Activated T-cell treated with anti-CD3 and anti-CD28 coated beads, Interleukin-2, amount 50 U/mL, for 1 hour (primary cell): ENCODE measurements at places on chromosomes 4 and X.

- DNase-seq: no peak
These were observed 568 bp upstream of the CASP6 start for GRCh38 chr4:109703664-109704361.

DNA sequence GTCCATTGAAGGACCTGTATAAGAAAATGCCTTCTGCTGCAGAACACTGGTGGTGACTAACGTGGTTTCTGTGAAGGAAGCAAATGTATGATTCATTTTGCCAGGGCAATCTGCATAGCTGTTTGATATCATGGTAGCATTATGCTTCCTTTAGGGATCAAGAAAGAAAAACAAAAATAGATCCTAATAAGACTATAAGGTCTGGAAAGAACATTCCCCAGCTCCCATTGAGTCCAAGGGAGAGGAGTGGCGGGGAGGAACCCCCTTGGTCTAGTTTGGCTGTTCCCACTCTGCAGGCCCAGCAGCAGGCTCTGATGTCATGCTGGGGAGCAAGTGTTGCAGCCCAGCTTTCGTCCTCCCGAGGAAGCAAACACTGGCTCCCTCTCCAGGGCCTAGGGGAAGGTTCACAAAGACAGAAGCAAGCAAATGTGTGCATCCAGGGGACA is 154.5 kb upstream of the GALNT7 start:
- no peak for DNase-seq

GRCh38 chr4:150561143-150561737 is 20.7 kb upstream of the MAB21L2 start:
- DNase-seq: no peak

- no peak for DNase-seq
These were observed 218.0 kb upstream of the AGA start for GRCh38 chr4:177660223-177660622.

GRCh38 chr4:17165286-17165685 is 266.8 kb upstream of the LDB2 start:
- no peak for DNase-seq

DNA sequence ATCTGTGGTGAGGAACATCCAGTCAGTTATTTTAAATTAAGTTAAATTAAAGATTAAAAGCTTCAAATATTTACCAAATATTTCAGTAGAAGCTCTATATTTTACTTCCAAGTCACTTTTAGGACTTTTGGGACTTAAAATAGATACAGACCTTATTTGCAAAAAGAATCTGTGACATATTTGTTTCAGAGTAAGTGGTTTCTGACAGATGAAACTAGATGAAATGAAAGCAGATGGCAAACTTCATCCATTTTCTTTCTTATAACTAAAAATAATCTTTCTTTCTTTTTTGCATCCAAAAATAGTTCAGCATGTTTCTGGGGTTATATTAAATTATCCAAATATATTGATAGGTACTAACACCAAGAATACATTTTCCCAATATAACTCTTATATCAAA is 6.6 kb upstream of the UTP3 start:
- DNase-seq: no peak

- no peak for DNase-seq
These were observed 28.1 kb upstream of the ZCCHC4 start for GRCh38 chr4:25284466-25284865.

DNA sequence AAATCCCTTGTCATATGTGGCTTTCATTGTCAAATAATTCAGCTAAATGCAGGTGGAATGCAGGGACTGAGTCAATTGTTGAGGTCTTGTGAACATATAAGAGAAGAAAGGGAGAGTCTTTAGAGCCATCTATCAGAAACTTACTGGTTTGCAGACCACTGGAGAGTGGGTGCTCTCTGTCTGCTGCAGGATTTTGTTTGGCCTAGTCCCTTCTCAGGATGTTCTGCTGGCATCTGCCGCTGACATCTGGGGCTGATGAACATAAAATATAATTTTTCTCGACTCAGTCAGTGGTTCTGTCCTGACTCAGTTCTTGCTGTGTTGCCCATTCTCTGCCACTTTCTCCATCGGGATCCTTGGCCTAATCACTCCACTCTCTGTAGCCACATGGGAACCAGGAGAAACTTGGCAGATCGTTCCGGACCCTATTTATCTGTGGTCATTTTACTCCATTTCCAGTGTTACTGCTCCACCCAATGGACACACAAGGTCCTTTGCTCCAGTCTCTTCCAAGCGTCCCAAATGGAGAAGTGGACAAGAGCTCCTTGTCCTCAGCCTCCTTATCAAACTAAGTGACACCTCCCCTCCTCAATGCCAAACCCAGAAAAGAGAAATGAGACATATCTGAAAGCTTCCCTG is 436.2 kb downstream of the FAT4 start:
- no peak for DNase-seq

DNA sequence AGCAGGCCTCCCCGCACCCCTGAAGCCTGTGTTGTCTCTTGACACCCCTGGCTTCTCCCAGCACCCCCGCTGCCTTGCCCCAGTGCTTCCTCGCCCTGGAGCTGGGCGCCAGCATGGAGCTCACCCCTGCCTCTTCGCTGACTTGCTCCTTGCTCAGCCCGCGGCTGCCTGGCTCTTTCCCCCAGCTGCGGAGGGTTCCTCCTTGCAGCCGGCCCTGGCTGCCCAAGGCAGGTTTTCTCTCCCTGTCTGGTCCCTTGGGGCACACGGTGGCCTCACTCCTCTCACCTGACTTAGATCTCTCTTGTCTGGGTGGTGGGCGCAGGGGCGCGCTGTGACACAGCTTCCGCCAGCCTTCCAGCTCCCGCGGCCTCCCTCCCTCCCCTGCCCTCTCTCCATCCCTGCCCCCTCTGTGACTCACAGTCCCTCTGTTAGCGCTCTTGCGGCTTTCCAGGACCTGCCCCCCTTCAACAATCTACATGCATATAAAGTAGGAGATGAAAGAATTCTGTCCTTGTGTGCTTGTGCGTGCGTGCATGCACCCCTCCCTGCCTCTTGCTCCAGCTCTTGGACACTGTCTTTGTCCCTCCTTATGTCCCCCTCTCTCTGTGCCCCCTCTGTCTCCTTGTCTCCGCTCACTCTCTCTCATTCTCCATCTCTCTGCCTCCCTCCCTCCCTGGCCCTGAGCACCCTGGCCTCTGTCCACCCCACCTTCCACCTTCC is 2.2 kb downstream of the PLXNB3 start:
- DNase-seq: no peak

DNA sequence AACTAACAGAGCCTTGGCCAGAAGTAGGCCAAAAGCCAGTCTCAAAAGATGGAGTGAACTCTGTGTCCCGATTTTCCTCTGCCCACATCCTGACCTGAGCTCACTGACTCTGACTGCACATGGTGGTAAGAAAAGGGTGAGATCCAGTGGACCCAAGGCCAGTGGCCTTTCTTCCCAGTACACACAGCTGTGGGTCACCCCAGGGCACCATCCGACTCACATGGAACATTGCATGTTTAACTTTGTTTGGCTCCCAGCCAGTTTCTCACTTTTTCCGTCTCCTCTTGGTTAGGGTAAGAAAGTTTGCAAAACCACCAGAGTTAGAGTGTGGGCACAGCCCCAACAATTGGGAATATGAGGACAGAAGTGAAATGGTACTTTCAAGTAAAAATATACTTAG is 69.8 kb downstream of the GAB1 start:
- no peak for DNase-seq

- no peak for DNase-seq
These were observed 19.8 kb downstream of the NSG1 start for GRCh38 chr4:4406455-4407298.

DNA sequence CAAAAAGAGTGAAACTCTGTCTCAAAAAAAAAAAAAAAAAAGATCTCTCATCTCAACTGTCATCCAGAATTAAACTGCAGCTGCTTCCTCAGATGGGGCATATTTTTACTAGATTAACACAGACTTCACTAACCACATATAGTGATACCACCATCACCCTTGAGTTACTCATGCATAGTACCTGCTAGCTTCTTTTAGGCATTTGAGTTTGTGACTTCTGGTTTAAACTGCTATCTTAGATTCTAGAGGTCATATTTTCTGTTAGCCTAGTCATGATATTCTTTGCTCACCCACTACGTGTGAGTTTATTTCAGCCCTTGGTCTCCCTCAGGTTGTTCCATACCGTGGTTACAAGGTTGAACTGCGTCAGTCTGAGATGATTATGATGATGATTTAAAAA is 154.9 kb upstream of the BMP3 start:
- DNase-seq: no peak

DNA sequence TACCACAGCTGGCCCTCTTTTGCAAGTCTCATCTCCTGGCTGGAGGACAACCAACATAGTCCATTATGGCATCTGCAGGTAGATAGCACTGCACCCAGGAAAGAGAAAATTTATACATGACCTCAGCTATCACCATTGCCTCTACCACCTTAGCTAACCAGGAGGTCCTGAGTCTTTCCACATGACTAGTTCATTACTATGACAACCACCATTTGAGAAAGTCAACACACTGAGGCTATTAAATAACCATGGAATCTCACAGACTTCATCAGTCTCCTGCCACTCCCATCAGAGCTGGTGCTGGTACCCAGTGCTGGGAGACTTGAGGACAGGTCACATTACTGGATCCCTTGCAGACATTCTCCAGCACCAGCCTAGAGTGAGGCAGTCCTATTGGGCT is 285.9 kb downstream of the GBA3 start:
- no peak for DNase-seq

GRCh38 chr4:2756691-2757350 is 685 bp upstream of the TNIP2 start:
- no peak for DNase-seq

GRCh38 chrX:119041175-119041574 is 31.6 kb upstream of the CT47C1 start:
- DNase-seq: no peak
